ENCODE measurements at places on chromosomes 4 and X. TPM values are rescaled to one million over a fixed set of nuclear protein-coding genes. Genes with fewer than 3 reads are reported as not detected.
A peak's percentile ranks its signal among the peaks of the same experiment; 100 is the strongest.

GYPB gene
- not detected for total RNA-seq

NXF2 gene
- not detected for total RNA-seq

VCX3A gene
- 0.63 TPM for total RNA-seq

DCAF8L2 gene
- total RNA-seq, result not detected

DNA sequence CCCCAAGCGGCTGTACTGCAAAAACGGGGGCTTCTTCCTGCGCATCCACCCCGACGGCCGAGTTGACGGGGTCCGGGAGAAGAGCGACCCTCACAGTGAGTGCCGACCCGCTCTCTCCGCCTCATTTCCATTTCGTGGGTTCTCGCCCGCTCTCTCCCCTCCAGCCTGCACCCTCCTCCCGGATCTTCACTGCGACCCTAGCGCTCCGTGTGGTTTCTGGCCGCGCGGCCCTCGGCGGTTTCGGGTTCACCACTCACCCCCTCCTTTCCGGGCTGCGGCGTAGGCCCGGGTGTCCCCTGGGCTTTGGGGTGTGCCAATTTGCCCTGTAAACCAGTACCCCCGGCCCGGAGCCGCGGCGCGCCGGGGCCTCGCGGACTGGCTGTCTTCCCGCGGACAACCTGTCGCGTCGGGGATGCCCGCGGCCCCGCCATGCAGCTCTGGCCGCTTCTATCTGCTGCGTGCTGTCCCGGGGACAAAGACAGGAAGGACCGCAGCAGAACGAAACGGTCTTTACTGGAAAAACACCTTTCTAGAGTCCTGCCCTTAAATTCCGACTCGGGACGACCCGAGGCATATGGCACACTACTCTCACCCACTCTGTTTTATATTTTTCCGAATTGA, 737 bp downstream of the FGF2 start:
- H3K27me3 ChIP-seq, result no peaks in the 10 kb centered on the region
- peak overlapping the region; percentile 82 for H3K4me3 ChIP-seq
- peak overlapping the region; percentile 86 for H3K27ac ChIP-seq
- peak; percentile 86 for DNase-seq

GRCh38 chr4:79964020-79964399, 109.0 kb downstream of the ANTXR2 start:
- no peak overlapping the region for H3K4me3 ChIP-seq
- peaks cover 19% of the 10 kb centered on the region for H3K36me3 ChIP-seq
- peaks cover 5% of the 10 kb centered on the region for H3K27me3 ChIP-seq
- H3K4me1 ChIP-seq, result peaks cover 6% of the 10 kb centered on the region
- DNase-seq, result no peak

DNA sequence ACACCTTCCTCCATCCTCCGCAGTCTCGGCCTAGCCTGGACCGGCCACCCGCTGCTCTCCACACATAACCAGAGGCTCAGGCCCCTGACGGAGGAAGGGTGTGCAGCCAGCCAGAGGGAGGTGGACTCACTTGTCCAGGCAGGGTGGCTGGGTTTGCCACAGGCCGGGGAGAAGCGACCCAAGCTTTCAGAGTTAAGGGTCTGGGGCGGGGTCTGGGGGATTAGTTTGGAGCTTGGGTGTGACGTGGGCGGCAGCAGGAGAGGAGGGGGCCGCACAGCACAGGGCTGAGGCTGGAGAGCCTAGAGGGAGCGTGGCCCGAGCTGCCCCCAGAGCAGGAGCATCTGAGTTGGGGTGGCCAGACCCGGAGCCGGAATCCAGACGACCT, 22.4 kb upstream of the CPLX1 start:
- H3K4me1 ChIP-seq, result peaks cover 5% of the 10 kb centered on the region
- no peak overlapping the region for H3K4me3 ChIP-seq
- no peak for DNase-seq

DNA sequence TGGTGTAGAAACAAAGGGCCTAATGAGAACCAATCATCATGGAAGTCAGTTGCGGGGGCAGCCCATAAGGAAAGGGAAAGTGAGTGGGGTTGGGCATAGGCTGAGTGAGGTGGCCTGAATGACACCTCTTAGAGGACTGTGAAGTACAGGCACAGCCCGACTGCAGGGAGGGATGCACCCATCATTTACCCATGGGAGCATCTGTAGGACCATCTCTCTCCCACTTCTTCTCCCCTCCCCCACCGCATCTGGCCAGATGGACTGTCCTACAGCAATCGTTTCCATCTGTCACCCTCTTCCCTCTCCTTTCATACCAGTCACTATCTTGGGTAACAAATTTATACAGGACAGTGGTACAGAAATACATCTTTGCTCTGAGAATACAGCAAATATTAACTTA, 4.2 kb downstream of the STBD1 start:
- peaks cover 11% of the 10 kb centered on the region for H3K36me3 ChIP-seq
- no peak overlapping the region for H3K4me3 ChIP-seq
- peaks cover 9% of the 10 kb centered on the region for H3K4me1 ChIP-seq
- no peaks in the 10 kb centered on the region for H3K27me3 ChIP-seq

DNA sequence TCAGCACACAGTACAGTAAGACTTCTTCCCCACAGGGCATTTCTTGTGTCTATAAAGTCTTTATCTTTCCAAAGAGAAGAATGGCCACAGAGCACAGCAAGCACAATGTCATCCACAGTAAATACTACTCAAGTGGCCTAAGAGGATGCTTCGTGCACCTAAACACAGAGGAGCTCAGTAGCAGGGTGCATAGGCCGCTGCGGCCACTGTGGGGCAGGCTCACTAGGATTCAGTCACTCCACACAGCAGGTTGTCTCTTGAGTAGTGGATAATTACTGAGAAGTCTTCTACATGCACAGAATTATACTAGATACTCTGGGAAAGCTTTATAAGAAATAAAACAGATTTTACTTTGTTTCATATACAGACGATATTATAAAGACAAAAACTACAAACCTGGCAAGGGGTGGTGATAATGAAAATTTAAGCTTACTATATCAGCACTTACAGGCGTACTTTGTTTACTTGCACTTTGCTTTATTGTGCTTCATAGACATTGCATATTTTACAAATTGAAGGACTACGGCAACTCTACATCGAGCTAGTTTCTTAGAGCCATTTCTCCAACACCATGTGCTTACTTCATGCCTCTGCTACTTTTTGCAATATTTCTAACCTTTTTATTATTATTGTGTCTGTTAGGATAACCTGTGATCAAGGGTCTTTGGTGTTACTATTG, 78.5 kb downstream of the PRDM5 start:
- no peaks in the 10 kb centered on the region for H3K27me3 ChIP-seq
- DNase-seq, result no peak
- H3K4me1 ChIP-seq, result peaks cover 29% of the 10 kb centered on the region
- H3K36me3 ChIP-seq, result peaks cover 4% of the 10 kb centered on the region
- H3K4me3 ChIP-seq, result no peak overlapping the region

DNA sequence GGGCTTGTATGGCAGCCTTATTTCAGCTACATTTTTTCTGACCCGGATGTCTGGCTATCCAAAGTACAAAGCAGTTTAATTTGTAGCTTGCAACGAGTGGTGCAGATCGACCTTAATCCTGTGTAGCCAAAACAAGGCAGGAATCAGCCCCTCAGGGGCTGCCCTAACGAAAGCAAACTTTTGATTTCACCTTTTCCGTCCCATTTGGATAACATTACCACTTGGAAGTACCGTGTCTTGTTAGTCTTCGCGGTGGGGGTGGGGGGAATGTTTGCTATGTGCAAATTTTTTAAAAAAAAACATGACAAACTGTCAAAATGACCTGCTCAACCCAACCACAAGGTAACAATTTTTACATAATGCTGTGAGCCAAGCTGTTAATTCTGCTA, 766 bp upstream of the DNAJB14 start:
- DNase-seq, result no peak
- peaks cover 15% of the 10 kb centered on the region for H3K36me3 ChIP-seq
- H3K27me3 ChIP-seq, result no peaks in the 10 kb centered on the region
- no peak overlapping the region for H3K4me3 ChIP-seq
- no peak overlapping the region for H3K27ac ChIP-seq
- H3K4me1 ChIP-seq, result peaks cover 43% of the 10 kb centered on the region

GRCh38 chrX:118272242-118272641, 73.7 kb upstream of the WDR44 start:
- H3K36me3 ChIP-seq, result no peaks in the 10 kb centered on the region
- H3K4me1 ChIP-seq, result no peaks in the 10 kb centered on the region
- DNase-seq, result no peak
- no peaks in the 10 kb centered on the region for H3K27me3 ChIP-seq
- no peak overlapping the region for H3K27ac ChIP-seq

DNA sequence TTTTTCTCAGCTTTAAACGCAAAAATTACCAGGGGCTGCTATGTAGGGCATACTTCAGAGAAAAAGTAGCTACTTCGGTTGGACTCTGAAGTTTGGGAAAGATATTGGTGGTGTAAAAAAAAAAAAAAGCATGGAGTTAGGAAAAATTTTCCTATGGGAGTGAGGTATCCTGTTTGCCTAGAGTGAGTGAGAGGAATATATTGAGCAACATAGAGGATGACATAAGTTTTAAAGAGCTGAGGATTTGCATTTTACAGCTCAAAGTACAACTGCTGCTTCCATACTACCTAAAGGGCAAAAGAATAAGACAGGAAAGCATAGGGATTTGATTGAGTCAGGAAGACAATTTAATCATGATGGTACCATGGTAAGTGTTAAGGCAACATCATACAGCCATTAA, 7.3 kb downstream of the GPRASP1 start:
- peaks cover 6% of the 10 kb centered on the region for H3K4me1 ChIP-seq
- H3K27me3 ChIP-seq, result no peaks in the 10 kb centered on the region
- H3K36me3 ChIP-seq, result no peaks in the 10 kb centered on the region
- no peak for DNase-seq

DNA sequence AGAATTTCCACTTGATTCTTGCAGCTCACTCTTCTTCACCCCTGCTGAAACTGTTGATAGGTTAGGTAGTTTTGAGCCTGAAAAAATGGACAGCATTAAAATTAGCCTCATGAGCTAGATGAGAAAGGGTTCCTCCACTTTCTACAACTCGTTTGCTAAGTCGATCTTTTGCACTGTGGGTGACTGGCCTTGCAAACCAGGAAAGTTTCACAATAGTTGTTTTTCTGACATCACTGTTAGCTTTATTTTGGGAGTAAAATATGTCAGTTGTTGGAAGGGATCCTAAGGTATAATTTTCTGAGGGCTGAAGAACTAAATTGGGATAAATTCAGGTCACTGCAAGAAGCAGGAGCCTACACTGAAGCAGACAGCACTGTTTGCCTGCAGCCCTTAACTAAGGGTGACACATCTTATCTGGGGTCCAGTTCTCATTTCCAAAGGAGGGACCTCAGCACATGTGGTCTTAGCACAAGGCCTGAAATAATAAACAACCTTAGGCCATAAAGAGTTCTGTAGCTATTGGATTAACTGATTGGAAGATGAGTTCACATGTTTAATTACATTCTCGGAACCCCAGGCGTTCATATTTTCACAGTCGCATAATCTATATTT, 29.1 kb downstream of the ANAPC4 start:
- peaks cover 2% of the 10 kb centered on the region for H3K4me1 ChIP-seq
- H3K36me3 ChIP-seq, result peaks cover 45% of the 10 kb centered on the region
- H3K27ac ChIP-seq, result no peak overlapping the region

GRCh38 chr4:115850799-115851509, 737.5 kb upstream of the NDST4 start:
- no peaks in the 10 kb centered on the region for H3K36me3 ChIP-seq
- no peak for DNase-seq
- H3K4me3 ChIP-seq, result no peak overlapping the region
- H3K27me3 ChIP-seq, result peaks cover 5% of the 10 kb centered on the region

DNA sequence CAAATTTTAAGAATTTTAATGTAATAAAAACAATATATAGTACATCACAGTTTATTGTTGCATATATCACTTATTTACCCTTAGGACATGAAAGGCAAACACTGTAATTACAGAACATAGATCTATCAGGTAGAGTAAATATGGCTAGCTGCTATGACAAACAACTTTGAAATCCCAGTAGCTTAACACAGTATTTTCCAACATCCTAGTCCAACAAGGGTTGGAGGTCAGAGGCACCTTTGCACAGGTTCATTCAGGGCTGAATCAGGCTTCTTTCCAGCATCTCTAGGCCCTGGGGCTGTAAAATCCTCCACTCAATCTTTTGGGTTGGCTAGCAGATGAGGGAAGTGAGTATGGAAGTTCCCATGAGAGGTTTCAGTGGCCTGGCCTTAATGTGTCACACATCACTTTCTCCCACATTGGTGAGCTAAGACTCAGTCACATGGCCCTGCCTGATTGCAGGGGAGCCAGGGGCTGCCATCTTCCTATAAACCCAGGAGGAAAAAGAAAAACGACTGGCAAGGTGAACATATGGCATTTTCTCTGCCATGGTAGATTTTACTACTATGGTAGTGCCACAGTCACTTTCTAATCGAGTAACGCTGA, 32.9 kb downstream of the HERC6 start:
- H3K4me1 ChIP-seq, result no peaks in the 10 kb centered on the region
- no peak overlapping the region for H3K4me3 ChIP-seq
- no peaks in the 10 kb centered on the region for H3K36me3 ChIP-seq
- no peak overlapping the region for H3K27ac ChIP-seq
- H3K27me3 ChIP-seq, result peaks cover 14% of the 10 kb centered on the region

DNA sequence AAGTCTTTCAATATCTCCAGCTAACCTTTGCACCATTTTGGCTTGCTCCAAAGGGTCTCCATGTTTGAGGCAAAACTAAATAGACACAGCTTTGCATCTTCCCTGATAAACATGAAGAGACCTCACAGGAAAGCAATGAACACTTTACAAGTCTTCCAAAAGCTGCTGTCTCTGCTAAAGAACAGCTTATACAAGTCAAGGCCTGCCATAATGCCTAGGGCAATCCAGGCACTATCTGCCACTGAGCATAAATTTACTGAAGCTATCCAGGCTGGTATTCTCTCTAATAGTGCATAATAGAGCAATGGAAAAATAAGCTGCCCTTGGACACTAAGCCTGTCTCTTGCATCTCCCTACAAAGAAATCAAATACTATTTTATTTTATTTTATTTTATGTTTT, 60.1 kb upstream of the S100G start:
- DNase-seq, result no peak
- peaks cover 43% of the 10 kb centered on the region for H3K36me3 ChIP-seq
- no peaks in the 10 kb centered on the region for H3K27me3 ChIP-seq
- H3K4me1 ChIP-seq, result peaks cover 14% of the 10 kb centered on the region

DNA sequence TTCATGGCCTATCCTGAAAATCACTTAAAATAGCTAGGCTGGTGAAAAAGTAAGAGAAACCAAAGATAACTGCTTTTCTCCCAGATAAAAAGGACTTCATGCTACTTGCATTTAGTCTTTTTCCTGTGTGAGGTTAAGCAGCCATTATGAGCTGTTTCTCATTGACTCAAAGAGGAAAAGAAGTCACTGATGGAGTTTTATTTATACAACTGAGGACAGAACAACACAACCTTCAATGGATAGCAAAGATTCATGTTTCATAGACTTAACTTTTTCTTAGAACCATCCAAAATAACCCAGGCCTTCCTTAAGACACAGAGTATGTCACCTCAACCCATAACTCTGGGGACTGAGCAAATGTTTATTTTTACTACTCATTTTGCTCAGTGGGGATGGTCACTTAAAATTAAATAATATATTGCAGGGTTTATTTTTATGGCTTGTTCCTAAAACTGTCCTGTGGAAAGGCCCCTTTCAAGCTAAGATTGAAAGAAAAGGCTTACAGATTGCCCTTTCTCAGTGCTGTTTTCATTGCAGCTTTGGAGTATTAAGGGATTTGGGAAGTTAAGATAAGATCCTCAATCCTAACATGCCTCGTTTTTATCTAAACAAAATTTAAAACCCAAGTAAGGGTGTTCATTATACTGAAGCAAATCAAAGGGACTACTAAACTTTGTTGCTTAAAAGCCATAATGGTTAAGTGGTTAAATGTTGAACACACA, 252.6 kb upstream of the MAD2L1 start:
- H3K27ac ChIP-seq, result no peak overlapping the region
- H3K4me3 ChIP-seq, result no peak overlapping the region
- DNase-seq, result no peak
- no peaks in the 10 kb centered on the region for H3K36me3 ChIP-seq
- peaks cover 2% of the 10 kb centered on the region for H3K27me3 ChIP-seq

- no peaks in the 10 kb centered on the region for H3K27me3 ChIP-seq
- no peaks in the 10 kb centered on the region for H3K36me3 ChIP-seq
- H3K27ac ChIP-seq, result no peak overlapping the region
- no peak for DNase-seq
- H3K4me1 ChIP-seq, result peaks cover 25% of the 10 kb centered on the region
Observed at GRCh38 chr4:113832803-113833202, 71.3 kb upstream of the CAMK2D start.
